Effector memory CD4-positive, alpha-beta T cell (primary cell): ENCODE measurements at places on chromosomes 3 and 15.

DNA sequence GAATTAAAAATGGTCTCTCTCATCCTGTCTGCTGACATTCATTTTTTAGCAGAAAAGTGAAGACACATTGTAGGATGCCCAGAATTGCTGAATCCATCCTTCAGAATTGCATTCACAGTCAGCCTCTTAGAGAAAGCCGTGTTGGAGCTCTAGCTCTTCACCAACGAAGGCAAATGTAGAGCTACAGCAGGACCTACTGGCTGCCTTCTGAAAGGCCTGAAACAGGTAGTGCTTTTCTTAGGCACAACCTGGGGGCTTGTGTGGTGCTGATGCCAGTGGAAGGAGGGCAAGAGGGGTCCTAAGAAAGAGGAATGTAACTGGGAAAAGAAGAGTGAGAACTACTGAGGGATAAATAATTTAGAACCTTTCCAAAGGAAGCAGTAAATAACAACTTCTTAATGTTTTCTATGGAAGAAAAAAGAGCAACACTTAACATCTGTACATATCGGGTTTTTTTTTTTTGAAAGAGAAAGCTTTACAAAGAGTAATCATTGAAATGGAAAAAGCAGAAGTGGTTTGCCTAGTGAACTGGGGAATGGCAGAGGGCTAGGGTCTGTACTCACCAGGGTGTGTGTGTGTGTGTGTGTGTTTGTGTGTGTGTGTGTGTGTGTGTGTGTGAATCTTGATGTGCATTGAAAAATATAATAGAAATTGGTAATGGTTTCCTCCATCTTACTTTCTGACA, 297.8 kb downstream of the SATB1 start:
- DNase-seq, result no peak

GRCh38 chr3:184211297-184211696, 18.1 kb upstream of the VWA5B2 start:
- DNase-seq, result no peak

DNA sequence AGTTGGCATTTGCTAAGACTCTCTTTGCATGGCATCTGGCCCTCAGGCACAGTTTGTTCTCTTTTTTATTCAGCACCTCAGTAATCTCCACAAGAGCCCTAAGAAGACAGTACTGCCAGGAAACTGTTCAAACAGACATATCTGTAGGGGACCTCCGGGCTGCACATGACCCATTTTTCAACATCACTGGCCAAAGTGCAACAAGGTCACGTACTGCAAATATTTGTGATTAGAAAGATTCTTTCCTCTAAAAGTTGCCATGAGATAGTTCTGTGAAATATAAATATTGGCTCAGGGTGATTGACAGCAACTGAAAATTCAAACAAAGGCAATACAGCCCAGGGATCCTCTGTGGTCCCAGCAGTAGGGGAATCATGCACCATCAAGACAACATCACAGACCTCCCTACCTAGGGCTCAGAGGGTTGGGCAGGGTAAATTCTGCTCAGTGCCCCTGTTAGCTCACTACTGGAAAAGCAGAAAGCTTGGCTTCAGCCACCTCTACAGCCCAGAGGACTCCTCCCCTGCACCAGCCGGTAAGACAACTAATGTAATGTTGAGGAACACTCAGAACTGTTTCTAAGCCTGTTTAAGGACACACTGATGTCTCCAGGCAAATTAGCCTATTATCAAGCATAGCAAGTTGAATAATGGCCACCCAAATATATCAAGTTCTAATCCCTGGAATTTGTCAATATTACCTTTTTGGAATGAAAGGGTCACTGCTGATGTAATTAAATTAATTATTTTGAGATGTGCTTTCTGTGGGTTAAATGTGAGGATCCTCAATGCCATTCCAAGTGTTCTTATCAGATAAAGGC, 117.4 kb upstream of the LPP start:
- no peak for DNase-seq

- DNase-seq, result no peak
Observed at GRCh38 chr3:146593776-146594175, 11.4 kb downstream of the PLSCR5 start.

- DNase-seq, result no peak
Observed at GRCh38 chr3:9397906-9398699, 688 bp downstream of the SETD5 start.

- no peak for DNase-seq
Observed at GRCh38 chr15:56241374-56242105, 2.1 kb downstream of the RFX7 start.

GRCh38 chr3:55075846-55076245, 148.0 kb upstream of the LRTM1 start:
- no peak for DNase-seq

GRCh38 chr15:30072630-30073029, 10.1 kb upstream of the GOLGA8J start:
- no peak for DNase-seq
